ENCODE measurements at places on chromosomes 12 and 14.

GRCh38 chr12:49515266-49515665 is 23.6 kb upstream of the KCNH3 start:
- no peak for DNase-seq

- no peak for DNase-seq
These were observed 788 bp downstream of the TEX52 start for GRCh38 chr12:2856051-2856450.

DNA sequence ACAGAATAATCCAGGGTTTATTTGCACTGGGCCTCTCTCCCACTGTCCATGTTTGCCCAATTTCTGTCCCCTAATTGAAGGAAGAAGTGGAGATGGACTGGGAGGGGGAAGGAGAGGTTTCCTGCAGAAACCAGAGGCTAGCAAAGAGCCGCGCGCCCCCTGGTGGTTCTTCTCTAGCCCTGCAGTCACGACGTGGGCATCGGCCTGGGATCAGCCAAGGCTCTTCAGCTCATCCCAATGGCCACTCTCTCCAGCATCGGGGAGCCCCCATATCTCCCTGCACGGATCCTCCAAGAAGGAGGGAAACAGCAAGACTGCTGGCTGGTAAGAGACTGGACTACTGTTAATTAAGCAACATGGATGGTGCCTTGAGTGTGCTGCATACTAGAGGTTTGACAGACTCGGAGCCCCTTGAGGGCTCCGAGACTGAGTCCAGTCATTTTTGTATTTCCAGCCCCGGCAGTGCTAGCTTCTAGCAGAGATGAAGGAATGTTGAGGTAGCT is 18.7 kb downstream of the ZBTB39 start:
- DNase-seq = peak; percentile 58

GRCh38 chr12:54375259-54375579 is 9.3 kb downstream of the ZNF385A start:
- no peak for DNase-seq

- DNase-seq = no peak
These were observed 16.2 kb downstream of the EXD2 start for GRCh38 chr14:69207435-69208041.

GRCh38 chr14:69539631-69540410 is 34.9 kb downstream of the CCDC177 start:
- no peak for DNase-seq

GRCh38 chr12:77377116-77377515 is 311.7 kb upstream of the E2F7 start:
- DNase-seq = no peak

DNA sequence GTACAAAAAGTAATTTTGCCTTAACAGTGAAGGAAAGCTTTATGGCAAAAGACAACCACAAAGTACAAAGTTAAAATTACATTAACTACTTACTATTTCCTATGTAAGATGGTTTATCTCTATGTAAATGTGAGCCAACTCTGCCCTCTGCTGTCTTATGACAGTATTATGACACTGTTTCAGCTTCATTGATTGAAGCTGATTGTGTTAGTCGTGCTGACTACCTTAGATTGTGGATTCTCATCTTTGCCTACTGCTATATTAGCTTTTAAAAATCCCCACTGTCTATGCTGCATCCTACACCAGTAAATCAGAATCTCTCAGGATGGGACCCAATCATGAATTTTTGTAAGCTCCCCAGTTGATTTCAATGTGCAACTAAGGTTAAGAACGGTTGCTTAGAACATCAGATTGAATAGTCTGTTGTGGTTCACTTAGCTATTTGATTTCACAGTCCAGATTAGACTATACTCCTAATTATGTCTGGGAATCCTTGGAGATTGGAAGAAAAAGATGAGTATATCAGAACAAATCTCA is 12.2 kb upstream of the SPTB start:
- DNase-seq = peak; percentile 67

- DNase-seq = no peak
These were observed 47.2 kb downstream of the FGD4 start for GRCh38 chr12:32446316-32447119.

DNA sequence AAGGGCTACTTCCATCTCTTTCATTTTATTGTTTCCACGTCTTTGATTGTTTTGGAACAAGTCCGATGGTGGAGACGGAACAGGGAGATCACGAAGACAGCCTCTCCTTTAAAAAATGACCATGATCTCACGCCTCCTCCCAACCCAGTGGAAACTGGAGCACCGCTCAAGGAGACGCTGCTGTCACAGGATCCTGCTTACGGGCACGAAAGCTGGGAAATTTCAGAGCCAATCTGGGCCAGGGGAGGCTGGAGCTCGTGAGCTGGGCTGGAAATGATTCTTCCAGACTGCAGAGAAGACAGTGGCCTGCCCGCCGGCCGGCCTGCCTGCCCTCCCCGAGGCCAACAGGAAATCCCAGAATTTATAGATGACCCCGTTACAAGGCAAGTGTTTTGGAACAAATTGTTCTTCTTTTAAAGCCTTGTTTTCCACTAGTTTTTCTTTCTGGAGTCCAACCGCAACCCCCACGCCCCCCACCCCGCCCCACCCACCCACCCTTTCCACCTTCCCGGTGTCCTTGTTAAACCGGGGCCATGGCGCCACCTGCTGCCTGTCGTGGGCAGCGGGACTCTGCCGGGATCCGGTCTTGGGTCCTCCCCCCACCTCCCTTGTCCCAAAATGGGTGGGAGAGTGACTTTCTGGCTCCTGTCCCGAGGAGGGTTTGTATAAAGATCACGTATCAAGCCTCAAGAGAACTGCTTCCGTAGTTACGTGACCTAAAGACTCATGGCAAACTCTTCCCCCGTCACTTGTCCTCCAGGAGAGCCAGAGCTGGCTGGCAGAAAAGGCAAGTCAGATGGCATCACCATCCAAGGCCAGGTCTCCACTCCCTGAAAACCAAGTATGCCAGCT is 40.3 kb downstream of the MAP1LC3B2 start:
- peak; percentile 15 for DNase-seq

GRCh38 chr12:4283512-4284255 is 10.1 kb downstream of the CCND2 start:
- DNase-seq = no peak

- no peak for DNase-seq
These were observed 241.7 kb downstream of the CEP128 start for GRCh38 chr14:80699861-80700260.

GRCh38 chr12:4719821-4720636 is at the start of gene GALNT8:
Gene GALNT8 (plus strand): TSS chr12:4720400. CDS start chr12:4720678, 278 bp downstream.
- DNase-seq = no peak

- no peak for DNase-seq
These were observed 56.9 kb downstream of the AMN start for GRCh38 chr14:102979406-102979805.

DNA sequence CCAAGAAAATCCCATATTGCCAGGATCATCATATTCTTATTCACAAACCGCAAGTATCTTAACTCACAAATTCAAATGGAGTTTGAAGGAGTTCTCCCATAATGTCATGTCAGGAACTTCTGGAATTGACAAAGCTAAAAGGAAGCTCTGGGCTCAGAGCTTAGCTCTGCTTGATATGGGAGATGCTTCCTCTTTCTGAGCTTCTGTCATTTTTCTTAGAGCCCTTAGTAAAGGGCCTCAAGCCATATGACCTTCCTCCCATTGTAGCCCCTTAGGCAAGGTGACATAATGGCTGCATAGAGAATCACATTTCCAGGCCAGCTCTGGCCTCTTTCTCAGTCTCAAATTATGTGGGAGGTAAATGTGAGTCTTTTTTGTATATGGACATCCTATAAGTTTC is 40.9 kb downstream of the SLC4A8 start:
- no peak for DNase-seq

- DNase-seq = no peak
These were observed 78.7 kb downstream of the HELB start for GRCh38 chr12:66380769-66381535.

GRCh38 chr14:100893760-100894159 is 9.8 kb downstream of the RTL1 start:
- no peak for DNase-seq

DNA sequence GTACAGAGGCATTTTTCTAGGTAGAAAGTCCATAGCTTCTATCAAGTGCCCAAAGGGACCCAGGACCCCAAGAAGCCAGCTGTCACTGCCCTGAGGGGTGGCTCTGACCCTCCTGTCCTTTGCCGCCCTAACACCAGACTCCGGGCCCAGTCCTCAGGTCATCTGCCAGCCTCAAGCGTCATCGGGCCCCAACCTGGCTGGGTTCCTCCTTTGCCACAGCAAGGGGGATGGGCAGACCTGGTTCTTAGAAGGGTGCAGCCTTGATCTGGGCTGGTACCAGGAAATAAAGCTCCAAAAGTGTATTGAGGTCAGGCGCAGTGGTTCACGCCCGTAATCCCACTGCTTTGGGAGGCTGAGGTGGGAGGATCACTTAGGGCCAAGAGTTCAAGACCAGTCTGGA is 27.1 kb upstream of the FAM222A start:
- DNase-seq = no peak

- no peak for DNase-seq
These were observed 74.3 kb upstream of the ARID2 start for GRCh38 chr12:45655186-45655585.

GRCh38 chr12:121038861-121039668 is at the start of gene OASL:
Gene OASL (minus strand): TSS chr12:121039246. CDS start chr12:121038971, 275 bp downstream.
- DNase-seq = no peak

DNA sequence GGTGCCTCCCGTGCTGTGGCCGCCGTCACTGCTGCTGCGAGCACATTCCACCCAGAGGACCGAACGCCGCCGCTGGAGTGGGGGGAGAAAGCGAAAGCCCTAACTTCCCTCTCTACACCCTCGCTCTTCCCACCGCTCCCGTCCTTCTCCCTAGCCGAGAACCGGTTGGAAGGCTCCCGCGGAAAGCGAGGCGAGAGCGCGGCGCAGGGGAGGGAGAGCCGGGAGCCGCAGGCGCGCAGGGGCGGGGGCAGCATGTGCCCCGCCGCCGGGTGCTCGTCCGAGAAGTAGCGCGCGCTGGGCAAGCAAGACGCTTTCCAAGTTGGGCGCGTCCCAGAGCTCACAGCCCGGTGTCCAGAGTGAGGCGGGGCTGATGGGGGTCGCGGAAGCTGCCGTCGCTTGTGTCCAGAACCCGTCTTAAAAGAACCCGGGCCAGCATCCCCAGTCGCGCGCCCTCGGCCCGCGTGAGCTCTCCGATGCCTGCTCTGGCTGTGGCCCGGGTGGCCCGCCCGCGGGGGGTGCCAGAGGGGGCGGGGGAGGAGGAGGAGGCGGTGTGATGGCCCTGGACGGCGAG is at the start of gene TRHDE:
Gene TRHDE, plus strand, starts transcription at position 280 of the 571 bp plus-strand sequence. Its CDS starts 274 bp downstream, at position 554.
- peak; percentile 50 for DNase-seq

- DNase-seq = no peak
These were observed 85.7 kb downstream of the PAPOLA start for GRCh38 chr14:96587823-96588385.

- no peak for DNase-seq
These were observed 5.0 kb upstream of the OR10P1 start for GRCh38 chr12:55631733-55632132.

GRCh38 chr12:117121441-117121840 is 22.2 kb upstream of the TESC start:
- DNase-seq = no peak

DNA sequence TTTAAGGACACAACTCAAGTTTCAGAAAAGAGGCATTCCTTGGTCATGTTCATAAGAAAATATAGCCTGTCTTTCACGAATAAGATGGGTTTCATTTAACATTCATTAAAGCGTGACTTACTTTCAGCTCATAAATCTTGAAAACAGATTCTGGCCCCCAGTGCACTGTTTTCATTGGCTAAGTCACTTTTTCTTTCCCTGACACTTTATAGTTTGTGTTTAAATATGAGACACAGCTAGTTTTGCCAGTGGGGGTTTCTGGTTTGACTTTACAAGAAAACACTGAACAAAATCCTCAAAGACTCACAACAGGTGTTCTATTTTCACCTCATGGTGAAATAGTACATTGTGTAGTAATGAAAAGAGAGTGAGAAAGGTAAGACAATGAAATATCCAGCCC is 65.9 kb downstream of the PHLDA1 start:
- no peak for DNase-seq

DNA sequence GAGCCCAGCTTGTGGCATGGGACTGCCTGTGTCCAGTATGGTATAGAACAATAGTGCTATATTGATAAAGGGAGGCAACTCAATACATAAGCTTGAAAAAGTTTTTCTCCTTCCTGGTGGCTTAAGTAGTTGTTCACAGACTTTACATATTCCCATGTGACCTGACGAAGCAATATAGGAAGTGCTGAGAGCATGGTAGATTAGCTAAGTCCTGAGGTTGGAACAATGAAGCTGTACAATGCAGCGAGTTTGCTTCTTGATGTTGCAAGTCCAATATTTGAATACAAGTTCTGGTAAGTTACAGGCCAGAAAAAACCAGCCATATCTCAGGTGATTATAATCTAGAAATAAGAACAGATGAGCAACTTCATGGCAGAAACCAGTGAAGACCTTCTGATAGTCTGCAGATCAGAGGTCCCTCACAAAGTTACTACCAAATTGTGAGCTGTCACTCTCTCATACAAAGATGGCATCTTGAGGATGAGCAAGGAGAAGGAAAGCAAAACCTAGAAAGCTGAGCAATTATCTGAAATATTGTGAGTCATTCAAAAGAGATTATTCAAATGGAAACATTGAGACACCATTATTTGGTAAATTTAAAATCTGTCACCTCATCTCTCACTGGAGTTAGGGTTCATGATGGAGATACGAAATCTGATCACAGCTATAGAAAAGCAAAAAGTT is 72.9 kb upstream of the BTG1 start:
- no peak for DNase-seq

DNA sequence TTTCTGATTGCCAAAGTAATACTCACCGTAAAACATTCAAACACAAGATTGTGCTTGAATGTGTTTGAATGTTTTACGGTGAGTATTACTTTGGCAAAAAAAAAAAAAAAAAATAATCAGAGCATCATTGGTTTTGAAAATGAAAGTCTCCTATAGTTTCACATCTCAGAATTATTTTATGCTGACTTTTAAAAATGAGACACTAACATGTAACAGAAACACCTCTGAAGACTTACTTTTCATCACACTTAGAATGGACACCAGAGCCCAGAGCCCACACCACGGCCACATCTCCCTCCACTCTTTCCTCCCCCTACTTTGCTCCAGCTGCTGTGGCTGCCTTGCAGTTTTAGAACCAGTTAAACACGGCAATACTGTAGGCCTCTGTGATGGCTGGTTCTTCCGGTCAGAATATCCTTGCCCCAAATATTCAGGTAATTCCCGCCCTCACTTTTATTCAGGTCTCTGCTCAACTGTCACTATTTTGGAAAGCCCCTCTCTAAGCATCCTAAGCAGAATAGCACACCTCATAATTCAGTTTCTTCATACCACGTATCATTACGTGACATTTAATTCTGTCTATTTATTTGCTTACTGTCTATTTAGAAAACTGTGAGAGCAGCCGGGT is 138.9 kb upstream of the MAX start:
- no peak for DNase-seq

GRCh38 chr12:70002097-70002911 is 177.3 kb downstream of the MYRFL start:
- no peak for DNase-seq

DNA sequence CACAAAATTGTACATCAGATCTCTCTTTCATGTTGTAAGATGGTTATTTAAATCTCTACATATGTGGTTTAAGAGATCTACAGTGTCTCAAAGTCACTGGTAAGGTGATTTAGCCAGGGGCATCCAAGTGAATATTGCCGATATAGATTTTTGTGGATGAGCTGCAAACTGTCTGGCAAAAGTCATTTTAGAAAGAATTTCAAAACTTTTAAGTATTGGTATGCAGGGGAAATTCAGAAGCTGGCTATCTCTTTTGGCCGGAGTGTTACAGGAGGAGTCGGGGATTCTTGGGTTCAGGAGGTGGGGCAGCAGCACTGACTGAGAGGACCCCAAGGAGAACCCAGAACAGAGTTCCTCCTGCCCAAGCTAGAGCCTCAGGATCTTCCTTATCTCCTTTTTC is 69.9 kb downstream of the PTHLH start:
- DNase-seq = no peak

Data from NCI-H1105 treated with DMSO at 0.1 percent for 48 hours (cell line).